Central memory CD8-positive, alpha-beta T cell (primary cell): ENCODE measurements at places on chromosomes 4 and X.

DNA sequence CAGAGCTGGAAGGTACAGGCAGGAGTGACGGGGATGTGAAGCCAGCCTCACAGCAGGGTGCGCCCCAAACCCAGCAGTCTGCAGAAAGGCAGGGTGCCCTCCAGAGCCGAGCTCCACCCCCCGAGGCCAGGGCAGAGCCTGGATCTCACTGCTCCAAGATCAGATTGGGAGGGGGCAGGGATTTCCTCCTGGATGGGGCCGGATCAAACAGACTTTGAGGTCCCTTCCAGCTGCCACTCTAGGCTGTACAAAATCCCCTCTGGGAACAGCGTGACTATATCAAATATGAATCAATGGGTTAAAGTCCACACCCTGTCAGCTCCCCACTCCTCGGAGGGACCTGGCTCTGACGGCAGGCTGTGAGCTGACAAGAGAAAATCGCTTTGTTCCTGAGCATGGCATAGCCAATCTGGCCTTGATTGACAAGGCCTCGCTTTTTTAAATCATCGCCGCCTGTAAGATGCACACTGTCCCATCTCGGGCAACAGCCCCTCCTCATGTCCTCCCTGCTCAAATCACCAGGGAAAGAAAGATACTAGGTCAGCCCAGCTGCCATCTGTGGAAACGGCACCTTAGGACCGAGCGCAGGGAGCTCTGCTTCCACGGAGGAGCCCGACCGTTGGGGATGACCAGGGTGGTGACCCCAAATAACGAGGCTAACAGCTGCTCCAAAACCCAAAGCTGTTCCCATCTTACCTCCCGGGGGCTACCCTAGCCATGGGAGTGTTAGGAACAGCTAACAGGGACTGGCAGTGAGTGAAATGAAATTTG, 39.9 kb downstream of the PSAPL1 start:
- no peak for DNase-seq

DNA sequence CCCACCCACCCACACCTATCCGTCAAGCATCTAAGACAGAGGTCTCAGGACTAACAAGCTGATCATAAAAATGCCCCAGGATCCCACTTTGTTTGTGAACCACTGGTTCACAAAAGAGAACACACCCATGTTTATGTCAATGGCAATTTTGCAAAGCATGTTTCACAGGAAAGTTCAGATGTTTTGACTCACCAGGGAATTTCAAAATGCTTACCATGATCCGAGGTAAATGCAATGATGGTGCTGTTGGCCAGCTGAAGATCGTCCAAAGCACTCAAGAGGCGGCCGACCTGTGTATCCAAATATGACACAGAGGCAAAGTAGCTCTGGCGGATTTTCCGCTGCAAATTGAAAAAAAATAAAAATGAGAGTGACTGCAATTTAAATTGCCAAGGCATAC, 15.0 kb downstream of the IDS start:
- DNase-seq: no peak

DNA sequence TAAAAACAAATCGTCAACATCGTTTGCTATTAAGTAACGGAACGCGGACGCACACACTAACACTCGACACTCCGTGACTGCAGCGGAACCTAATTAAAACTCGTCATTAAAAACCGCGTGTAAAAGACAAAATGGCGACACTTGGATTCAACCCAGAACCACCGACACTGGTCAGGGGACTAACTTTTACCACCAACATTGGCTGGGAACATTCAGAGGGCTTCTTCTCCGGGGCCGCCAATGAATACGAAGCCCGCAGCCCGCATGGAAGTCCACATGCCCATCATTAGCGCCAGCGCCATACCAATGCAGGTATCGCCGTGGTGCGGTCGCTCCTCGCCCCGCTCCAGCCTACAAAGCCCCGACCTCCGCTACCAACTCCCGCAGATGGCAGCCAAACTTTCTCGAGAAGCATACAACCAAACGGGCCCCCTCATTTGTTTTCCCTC, 498 bp downstream of the RBMX start:
- peak; percentile 37 for DNase-seq

GRCh38 chr4:121789960-121790829, 10.9 kb upstream of the EXOSC9 start:
- no peak for DNase-seq

GRCh38 chr4:91267543-91267942, 1036.2 kb upstream of the GRID2 start:
- no peak for DNase-seq

GRCh38 chr4:165668694-165669093, 204.3 kb upstream of the TLL1 start:
- DNase-seq: no peak

GRCh38 chrX:10847333-10847732, 226.9 kb upstream of the MID1 start:
- no peak for DNase-seq

DNA sequence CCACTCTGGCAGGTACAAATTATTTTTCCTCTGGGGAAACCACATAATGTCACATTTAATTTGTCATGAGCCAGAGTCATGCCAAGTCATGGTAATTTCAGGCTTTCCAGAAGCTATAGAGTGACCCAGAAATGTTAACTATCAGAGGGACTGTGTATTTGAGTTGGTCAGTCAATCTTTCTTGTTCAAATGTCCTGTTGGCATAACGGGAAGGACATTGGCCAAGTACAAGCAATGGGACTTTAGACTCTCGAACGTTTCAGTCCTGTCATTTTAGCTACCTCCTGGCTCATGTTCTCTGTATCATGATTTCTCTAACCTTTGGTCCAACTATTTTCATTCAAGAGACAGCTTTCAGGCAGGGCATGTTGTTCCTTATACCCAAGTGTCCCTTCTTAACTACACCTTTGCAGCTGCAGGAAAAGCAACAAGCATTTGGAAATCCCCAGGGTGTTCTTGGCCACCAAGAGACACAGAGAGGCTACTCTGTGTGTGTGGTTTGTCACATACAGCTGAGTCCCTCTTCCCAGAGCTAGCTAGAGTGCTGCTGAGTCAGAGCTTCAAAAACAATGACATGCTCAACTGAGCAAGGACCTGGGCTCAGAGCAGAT, 142.6 kb downstream of the EGF start:
- DNase-seq: no peak

DNA sequence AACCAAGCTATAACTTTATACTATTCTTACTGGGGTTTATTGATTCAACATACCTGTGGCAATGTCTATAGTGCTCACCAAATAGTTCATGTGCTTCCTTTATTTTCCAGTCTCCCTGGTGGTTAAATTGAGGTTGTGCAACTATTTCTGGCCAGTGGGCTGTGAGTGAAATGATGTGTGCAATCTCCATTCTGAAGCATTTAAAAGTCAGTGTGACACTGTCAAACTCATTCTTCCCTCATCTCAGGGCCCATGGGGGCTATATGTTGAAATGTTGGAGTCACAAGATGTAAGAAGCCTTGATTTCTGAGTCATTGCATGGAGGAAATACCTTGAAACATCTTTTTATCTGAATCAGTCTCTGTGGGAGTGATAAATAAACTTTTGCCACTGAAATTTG, 414.3 kb upstream of the RPS6KA3 start:
- no peak for DNase-seq

- no peak for DNase-seq
Measured at GRCh38 chr4:118005883-118006282, 28.4 kb upstream of the NDST3 start.

GRCh38 chr4:40525752-40526598, 103.7 kb downstream of the RBM47 start:
- no peak for DNase-seq

- no peak for DNase-seq
Measured at GRCh38 chr4:3866813-3867129, 100.6 kb downstream of the ADRA2C start.

- no peak for DNase-seq
Measured at GRCh38 chr4:167021545-167022155, 212.6 kb downstream of the SPOCK3 start.

- no peak for DNase-seq
Measured at GRCh38 chrX:1316527-1316926, 20.1 kb upstream of the IL3RA start.

- no peak for DNase-seq
Measured at GRCh38 chr4:47703956-47704355, 133.9 kb downstream of the CORIN start.

- no peak for DNase-seq
Measured at GRCh38 chrX:49308604-49309269, 5.3 kb downstream of the GAGE10 start.

DNA sequence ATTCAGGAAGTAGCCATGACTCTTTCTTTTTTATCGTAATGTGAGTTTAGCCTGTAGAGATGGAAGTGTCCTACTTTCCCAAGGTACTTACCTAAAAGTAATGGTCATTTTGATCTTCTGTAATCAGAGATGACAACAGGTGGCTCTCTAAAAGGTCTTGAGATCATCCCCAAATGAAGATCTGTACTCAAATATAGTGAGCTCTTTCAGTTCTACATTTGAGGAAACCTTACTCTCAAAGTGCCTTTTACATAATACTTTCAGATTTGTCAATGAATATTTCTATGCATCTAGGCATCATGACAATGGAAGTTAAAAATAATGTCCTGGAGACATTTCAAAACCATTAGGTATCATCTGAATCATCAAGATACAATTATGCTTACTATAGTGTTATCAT, 17.2 kb upstream of the MND1 start:
- DNase-seq: no peak

DNA sequence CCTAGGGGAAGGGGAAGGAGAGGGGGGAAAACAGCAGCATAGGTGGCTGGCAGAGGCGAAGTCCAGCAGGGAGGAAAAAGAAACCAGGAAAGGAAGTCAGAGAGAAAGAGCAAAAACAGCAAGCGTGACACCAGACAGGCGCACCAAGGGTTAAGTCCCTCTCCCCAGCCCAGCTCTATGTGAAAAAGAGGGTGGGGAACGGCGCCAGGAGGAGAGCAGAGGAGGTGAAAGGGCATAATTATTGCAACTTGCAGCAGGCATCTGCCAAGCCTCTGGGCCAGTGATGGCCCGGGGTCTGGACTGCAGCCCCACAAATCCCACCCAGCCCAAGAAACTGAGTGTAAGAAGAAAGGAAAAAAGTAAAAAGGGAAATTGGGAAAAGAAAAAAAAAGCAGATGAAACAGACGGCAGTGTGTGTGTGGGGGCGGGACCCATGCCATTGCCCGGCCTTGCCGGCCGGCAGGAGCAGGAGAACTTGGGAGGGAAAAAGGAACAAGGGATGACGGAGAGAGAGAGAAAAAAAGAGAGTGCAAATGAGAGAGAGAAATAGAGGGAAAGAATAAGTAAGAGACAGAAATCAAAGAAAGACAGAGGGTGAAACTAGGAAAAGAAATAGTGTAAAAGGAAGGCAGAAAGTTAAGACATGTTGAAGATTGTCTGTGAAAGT, 14.1 kb upstream of the RHOXF2 start:
- no peak for DNase-seq

DNA sequence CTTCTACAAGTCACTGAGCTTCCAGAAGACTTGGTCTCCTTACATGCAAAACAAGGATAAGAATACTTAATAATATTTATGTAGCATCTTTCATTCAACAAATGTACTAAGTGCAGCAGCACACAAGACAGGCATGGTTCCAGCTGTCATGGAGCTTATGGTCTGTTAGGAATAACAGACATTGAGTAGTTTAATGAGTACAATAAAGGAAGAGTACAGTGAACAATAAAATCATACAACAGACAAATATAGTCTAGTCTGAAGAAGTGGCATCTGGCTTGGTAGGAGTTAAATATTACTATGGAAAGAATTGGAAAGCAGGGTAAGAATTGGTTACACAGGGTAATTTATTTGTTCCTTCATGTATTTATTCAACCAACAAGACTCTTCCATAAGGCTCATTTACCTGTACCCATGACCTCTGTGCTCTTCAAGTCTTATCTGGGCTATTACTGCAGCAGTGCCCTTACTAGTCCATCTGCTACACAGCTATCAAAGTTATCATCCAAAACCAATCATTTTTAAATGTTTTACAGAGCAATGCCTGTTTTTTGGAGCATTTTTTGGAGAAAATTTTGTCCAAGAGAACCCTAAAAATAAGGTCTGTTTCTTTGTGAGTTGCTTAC, 101.1 kb upstream of the RPL34 start:
- no peak for DNase-seq

GRCh38 chrX:53716328-53717088, 30.0 kb upstream of the HUWE1 start:
- peak; percentile 23 for DNase-seq

- DNase-seq: no peak
Measured at GRCh38 chr4:144906181-144906925, 191.6 kb downstream of the ANAPC10 start.

- DNase-seq: no peak
Measured at GRCh38 chr4:118770741-118771187, 65.2 kb downstream of the SEC24D start.

DNA sequence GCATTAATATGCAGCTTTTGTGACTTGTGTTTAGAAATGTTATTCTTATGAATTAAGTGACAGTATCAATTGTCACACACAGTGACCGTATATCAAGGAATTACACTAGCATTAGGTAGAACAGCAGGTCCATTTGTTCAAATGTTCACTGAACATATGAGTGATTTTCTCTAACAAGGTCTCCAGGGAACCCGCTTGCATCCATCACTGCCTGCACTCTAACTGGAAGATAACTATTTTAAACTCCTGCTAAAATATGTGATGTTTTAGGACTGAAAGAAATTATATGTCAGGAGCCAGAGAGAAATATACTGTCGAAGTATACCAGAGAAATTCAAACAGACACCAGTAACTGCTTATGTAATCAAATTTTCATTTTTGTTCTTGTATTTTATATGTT, 1395.7 kb downstream of the PCDH18 start:
- DNase-seq: no peak

DNA sequence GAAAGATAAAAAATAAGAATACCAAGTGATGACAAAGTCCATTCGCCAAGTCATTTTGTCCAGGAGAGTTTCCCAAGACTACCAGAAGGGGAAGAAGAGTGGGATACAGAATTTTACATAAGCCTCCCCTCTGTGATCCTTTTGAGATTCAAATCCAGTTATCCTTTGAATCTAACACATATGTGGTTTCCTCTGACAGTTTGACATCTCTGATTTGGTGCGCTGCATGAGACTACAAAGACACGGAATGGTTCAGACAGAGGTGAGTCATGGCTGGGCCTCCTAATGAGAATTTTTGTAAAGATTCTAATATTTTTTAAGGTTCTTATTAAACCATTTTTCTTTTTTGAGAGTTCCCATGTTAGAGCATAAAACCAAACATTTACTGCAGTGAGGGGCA, 38.3 kb downstream of the SLC10A6 start:
- DNase-seq: no peak
